D721Med (cell line): ENCODE measurements at places on chromosomes 6 and 20.

DNA sequence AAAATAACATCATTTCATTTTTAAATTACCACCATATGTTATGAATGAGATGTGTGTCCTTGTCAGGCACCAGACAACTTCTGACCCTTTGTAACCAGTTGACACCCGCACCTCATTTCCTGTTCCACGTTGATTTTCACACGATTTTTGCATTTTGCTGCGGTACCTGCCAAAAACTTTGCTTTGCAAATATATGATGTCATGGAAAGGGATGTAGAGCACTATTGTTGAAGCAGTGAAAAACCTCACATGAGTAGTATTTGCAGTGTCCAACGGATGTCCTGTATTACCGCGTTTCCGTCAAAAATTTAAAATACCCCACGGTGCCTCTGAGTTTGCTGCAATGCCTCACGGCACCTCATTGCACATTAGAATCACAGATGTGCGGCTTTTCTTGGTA lies 115.6 kb downstream of the MTHFD1L start:
- DNase-seq: no peak

DNA sequence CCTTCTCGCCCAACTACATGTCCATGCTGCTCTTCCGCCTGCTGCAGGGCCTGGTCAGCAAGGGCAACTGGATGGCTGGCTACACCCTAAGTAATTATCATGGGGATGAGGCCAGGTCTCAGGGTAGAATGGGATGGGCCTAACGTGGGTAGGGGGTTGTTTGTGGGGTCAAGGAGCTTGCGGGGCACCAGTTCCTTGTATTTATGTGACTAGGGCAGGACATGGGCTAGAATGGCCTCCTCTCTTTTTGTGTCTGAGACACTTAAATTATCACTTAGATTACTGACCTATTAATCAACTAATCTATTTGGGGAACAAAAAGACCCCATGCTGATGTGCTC lies 10.7 kb downstream of the SLC22A1 start:
- DNase-seq: no peak

DNA sequence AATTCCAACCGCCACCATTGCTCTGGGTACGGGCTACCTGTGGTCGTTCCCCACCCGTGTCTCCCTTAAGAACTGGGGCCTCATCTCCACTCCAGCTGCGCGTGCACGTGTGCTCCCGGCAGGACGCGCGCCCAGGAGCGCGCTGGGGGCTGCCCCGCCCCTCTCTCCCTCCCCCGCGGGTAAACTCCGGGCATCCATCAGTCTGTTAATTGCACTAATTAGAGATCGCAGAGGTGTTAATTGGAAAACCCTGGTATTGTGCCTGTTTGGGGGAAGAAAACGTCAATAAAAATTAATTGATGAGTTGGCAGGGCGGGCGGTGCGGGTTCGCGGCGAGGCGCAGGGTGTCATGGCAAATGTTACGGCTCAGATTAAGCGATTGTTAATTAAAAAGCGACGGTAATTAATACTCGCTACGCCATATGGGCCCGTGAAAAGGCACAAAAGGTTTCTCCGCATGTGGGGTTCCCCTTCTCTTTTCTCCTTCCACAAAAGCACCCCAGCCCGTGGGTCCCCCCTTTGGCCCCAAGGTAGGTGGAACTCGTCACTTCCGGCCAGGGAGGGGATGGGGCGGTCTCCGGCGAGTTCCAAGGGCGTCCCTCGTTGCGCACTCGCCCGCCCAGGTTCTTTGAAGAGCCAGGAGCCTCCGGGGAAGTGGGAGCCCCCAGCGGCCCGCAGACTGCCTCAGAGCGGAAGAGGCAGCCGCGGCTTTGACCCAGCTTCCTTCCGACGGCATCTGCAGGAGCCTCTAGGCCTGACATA lies 14.4 kb downstream of the FOXP4 start:
- DNase-seq: peak; percentile 86

- DNase-seq: no peak
Observed at GRCh38 chr6:147248859-147249258, 44.6 kb downstream of the STXBP5 start.

DNA sequence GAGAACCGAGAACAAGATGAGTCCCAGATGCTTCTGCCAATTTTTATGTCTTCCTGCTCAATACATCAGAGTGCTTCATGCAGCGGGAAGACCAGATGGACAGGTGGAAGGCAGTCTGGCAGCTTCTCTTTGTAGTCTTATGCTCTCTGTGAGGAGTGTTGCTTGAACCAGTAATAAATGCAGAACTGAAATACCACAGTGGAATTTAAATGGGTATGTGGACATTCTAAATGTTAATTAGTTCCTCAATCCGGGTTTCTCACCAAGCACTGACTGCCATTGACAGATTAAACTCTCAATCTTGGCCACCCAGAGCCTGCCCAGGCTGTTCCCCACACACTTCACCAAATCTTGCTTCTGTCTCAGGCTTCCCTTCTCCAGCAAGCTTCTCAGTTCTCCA lies 695.5 kb upstream of the CHD6 start:
- no peak for DNase-seq

DNA sequence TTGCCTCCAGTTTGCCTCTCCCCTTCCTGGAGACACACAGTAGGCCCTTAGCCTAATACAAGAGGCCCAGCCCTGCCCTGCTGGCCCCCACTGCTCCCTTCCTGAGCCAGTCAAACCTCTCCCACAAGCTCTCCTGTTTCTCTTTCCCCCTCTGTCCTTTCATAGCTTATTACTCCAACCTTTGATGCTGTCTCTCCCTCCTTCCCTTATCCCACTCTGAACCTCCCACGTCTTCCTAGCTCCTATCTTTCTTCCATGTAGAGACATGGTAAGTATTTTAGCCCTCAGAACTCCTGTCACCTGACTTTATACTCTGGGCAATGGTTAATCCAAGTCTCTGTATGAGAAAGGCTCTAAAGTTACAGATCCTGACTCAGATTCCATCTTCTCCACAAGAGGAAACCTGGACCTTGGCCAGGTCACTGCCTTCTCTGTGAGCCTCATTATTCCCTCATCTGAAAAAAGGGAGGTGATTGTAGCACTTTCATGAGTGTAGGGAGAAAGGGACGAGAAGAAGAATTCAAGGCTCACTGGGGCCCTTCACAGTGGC lies 6.7 kb downstream of the TGIF2 start:
- DNase-seq: no peak

- DNase-seq: no peak
Observed at GRCh38 chr20:6606651-6607050, 160.8 kb upstream of the BMP2 start.

- DNase-seq: no peak
Observed at GRCh38 chr20:10260316-10260715, 41.7 kb downstream of the SNAP25 start.

GRCh38 chr6:118752803-118753202 lies 101.4 kb upstream of the CEP85L start:
- DNase-seq: no peak

DNA sequence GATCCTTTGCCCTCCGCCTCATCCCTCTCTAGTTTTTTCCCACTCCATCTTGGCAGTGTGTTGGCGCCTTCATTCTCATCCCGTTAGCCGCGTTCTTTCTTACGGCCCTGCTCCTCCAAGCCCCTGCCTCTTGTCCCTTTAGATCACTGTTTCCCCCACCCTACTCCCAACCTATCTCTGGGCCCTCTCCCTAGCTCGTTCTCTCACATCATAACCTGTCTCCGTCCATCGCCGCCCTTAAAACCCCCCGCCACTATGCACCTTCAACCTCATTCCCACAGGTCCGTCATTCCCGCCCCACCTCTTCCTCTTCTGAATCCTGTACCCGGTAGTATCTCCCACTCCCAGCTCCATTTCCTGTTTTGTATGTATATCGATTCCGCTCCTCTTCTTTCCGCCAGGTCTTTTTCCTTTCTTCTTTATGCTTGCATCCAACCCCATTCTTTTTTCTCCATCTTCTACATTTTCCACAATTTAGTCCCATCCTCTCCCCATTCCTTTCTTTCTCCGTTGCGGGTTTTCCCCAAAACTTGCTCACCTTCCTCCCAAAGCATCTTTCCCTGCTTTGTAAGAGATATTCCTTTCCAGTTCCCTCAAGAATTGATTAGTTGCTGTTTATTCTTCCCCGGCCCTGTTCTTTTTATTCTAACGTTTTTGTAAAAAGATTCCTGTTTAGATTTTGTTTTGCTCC lies 671 bp downstream of the EFHC1 start:
- DNase-seq: no peak

DNA sequence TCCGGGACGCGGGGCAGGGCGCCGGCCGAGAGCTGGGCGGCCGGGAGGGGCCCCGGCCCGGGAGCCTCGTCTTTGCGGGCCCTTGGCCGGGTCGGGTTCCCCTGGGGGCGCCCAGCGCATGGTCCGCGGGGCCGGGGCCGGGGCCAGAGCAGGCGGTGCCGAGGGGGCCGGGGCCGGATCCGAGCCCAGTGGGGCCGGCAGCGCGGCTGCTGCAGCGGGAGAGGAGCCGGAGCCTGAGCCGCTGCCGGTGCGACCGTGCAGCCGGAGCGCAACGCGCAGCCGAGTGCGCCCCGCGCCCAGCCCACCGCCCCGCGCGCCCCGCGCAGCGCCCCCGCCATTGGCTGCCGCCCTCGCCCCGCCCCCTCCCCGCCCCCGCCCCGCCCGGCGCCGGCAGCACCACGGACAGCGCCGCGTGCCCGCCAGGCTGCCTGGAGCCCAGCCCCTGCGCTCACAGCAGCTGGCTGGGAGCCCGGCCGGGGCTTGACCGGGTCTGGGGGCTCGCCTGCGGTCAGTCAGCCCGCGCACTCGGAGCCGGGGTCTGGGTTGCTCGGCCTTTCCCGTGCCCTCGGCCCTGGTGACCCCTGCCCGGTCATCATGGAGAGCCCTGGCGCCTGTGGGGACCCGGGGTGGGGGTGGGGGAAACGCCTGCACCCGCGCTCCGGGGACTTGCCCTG lies at the start of gene HRH3:
Gene HRH3, minus strand, starts transcription at position 287 of the 674 bp plus-strand sequence. CDS start 308 bp downstream, outside the sequence.
- DNase-seq: peak; percentile 79

DNA sequence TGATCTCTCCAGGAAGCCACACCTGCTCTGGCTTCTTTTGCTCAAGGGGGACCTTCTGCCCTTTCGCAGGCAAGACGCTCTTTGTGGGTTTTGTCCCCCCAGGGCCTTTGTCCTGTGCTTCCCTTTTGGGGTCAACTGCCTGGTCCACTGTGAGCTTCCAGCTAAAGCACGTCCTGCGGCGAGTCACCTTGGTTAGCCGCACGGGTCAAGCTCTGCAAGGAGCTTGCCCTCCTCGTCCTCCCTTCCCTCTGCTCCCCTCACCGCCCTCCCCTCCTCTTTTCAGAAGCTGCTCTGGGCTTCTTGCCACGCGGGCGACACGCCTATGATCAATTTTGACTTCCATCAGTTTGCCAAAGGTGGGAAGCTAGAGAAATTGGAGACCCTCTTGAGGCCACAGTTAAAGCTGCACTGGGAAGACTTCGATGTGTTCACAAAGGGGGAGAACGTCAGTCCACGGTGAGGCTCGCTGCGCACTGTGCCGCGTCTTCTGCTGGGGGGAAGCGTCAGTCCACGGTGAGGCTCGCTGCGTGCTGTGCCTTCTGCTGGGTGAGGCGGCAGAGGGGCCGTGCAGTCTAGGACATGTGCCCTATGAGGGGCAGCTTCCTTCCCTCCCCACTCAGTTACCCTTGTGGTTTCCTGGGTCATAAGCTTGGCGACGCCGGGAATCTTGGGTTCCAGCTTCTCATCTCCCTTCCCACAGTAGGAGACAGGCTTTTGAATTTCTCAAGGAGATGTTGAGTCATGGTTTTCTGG lies 80.2 kb downstream of the SYNJ2 start:
- no peak for DNase-seq
